ENCODE measurements at places on chromosomes 13 and 19.

GRCh38 chr13:72805676-72806346 is 23.9 kb downstream of the PIBF1 start:
- DNase-seq: no peak

GRCh38 chr19:13066226-13066625 is 36.4 kb downstream of the LYL1 start:
- no peak for DNase-seq

DNA sequence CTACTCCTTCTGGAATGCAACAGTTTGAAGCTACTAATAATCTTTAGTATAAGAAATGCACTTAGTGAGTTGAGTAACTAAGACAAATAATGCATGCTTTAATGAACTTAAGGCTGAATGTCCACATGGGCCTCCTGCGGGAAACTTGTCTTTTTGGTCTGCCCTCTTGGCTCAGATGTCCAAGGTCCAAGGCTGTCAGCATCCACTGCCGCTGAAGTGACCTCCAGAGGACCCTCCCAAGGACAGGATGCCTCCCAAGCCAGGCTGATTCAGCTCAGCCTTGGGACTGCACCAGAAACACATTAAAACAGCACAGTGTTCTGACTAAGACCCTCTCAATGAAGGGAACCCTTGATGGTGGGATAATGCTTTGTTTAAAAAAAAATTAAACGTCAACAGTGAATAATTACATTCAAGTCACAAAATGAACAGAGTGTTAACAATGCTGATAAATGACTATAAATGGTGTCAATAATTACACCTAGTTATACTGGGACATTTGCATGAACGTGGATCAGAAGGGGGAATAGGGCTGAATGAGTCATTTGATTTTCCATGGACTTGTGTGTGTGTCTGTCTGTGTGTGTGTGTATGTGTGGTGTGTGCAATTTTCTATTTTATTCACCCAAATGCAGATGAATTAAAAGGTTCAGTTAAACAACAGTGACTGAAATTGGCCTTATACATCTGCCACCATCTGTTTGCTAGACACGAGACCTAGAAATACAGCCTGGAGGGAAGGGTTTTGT is 150.5 kb downstream of the COL4A1 start:
- no peak for DNase-seq

- no peak for DNase-seq
These were observed 377.0 kb downstream of the OLFM4 start for GRCh38 chr13:53405616-53406015.

GRCh38 chr13:109401891-109402290 is 384.5 kb downstream of the IRS2 start:
- DNase-seq: no peak

GRCh38 chr19:55308281-55308680 is 16.9 kb downstream of the TMEM150B start:
- no peak for DNase-seq

- DNase-seq: no peak
These were observed 7.0 kb downstream of the ZNF562 start for GRCh38 chr19:9667898-9668297.

DNA sequence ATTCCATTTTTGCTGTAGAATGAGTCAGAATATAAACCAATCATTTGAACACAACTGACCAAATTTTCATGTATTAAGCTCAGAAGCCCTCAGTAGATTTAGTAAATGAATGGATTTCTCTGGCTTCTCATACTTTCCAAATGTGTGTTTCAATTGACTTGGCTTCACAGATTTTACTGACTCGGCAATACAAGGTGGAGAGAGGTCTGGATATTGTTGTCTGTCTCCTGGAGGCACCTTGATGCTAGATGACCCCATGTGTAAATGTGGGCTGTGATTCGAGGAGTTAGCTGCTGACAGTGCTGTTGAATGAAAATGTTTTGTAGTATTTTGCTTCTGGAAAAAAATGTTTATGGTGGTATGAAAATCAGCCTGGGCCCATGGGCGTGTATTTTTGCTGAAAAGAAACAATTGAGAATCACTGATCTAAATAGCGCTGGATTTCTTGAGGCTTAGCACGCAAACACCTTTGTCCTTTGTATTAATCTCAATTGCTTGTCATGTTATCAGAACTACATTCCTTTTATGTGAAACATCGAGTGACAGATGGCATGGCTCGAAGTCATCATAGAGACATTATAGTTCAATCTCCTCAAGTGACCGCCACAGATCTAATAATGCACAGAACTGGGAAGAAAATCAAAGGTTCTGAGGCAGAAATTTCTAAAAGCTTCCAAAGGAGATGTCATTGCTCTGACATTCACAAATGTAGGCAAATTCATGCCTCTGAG is 41.2 kb upstream of the UBAC2 start:
- DNase-seq: no peak

DNA sequence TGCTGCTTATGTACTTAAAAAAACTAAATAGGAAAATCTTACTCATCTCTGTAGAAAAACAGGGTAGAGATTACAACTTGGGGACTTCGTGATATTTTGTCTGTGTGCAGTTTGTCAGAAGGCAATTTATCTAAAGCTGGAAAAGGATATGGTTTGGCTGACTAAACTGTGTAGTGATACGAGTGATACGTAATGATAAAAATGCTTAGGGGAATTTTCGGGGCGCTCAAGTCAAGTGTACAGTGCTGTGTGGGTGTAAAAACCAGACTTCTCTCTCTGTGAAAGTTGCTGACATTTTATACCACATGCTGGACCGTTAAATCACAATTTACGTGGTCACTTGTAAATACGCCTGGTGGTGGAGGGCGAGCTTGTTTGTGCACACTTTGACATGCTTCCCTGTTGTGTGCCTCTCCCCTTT is 221.7 kb downstream of the KCNRG start:
- DNase-seq: no peak

GRCh38 chr19:16051254-16052025 is 24.9 kb upstream of the TPM4 start:
- DNase-seq: no peak

DNA sequence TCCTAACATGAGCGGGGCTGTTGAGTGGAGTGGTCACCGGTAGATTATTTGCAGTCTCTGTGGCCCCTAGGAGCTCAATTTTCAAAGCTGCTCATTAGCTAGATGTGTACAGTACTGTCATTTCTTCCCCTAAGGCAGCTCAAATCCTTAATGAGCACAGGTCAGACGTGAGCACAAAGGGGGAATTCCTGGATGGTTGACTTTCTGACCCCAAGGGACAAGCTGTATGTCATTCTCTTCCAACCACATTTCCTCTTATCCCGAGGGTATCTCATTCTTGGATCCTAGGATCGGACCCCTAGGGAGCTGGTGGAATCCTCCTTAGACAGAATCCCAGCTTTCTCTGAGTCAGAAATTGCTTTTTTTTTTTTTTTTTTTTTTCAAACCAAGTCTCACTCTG is 5.7 kb upstream of the OR7G3 start:
- no peak for DNase-seq

GRCh38 chr19:43667876-43668405 is 2.0 kb downstream of the PLAUR start:
- no peak for DNase-seq

DNA sequence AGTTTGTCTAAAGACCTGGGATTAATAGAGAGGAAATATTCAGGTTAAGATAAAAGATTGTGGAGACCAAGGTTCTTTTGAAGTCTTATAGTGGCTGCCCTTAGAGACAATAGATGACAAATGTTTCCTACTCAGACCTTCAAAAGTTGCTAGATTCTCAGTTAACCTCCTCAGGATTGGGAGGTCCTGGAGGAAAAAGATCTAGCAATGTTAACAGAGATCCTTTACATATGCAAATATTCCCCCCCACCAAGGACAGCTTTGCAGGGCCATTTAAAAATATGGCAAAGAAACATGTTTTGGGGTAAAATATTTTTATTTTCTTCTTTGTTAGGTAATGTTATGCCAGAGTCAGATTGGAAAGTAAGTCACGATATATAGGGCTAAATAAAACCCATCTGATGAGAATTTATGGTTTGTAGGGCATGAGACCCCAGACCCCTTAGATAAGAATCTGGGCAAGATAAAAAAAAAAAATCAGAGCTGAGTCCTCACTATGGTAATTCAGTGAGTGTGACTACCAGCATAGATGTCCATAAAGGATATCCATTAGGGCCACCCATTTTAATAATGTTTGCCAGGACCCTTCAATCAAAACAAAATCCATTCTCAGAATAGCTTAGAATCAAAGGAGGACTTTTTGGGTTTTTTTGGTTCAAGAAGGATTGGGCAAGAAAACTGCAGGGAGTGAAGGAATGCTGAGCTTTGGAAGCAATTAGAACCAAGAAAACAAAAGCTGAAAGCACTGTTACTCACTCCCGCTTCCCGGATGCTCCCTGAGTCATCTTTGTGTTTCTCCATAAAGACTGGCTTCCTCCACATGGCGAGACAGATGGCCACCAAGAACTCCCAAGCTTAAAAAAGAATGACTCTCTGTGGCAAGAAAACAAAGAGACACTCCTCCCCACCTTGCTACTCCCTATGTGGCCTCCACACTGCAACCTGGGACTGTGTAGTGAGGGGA is 28.2 kb downstream of the VSTM1 start:
- DNase-seq: peak; percentile 54

All from Ammon's horn (tissue), 1 donor.